Head of caudate nucleus (tissue), 42 donors: ENCODE measurements at places on chromosomes 5 and 9.

DNA sequence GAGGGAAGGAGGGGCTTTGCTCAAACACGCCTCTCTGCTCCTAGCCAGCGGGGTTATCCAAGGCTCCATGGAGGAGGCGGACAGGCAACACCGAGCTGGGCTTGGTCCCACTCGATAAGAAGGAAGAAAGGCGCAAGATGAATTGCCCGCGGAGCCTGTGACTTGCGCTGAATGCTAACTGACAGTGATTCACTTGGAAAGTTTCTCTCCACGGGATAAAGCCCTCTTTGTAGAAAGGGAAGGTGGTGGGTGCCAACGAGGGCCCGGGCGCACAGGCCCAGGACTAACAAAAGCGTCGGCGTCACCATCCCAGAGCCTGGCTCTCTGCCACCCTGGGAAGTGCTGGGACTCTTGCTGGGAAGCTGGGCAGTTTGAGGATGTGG lies 76.0 kb downstream of the VAV2 start:
- peak; percentile 80 for DNase-seq

- no peak for DNase-seq
These were observed 7.8 kb downstream of the LCP2 start for GRCh38 chr5:170289764-170290163.

- DNase-seq = no peak
These were observed 81.6 kb downstream of the PPP2R2B start for GRCh38 chr5:146796911-146797310.

GRCh38 chr5:16733331-16734006 lies 116.7 kb upstream of the RETREG1 start:
- DNase-seq = peak; percentile 24

GRCh38 chr5:14908172-14908571 lies 36.6 kb upstream of the ANKH start:
- DNase-seq = no peak

DNA sequence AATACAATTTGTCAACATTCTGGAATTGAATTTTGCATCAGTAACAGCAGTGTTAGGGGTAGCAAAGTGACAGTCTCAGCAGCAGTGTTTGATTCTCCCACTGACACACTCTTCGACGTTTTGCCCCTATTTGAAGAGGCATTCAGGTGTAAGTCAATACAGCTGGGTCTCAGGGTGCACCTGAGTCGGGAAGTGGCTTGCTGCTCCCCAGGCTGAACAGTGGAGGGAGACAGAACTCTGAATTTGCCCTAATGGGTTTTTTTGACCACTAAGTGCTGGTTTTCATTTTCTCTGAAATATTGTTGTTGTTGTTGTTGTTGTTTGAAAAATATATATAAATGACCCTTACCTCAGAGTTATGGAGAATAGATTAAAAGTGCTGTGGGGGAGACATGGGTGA lies 223.2 kb downstream of the TLR4 start:
- no peak for DNase-seq

DNA sequence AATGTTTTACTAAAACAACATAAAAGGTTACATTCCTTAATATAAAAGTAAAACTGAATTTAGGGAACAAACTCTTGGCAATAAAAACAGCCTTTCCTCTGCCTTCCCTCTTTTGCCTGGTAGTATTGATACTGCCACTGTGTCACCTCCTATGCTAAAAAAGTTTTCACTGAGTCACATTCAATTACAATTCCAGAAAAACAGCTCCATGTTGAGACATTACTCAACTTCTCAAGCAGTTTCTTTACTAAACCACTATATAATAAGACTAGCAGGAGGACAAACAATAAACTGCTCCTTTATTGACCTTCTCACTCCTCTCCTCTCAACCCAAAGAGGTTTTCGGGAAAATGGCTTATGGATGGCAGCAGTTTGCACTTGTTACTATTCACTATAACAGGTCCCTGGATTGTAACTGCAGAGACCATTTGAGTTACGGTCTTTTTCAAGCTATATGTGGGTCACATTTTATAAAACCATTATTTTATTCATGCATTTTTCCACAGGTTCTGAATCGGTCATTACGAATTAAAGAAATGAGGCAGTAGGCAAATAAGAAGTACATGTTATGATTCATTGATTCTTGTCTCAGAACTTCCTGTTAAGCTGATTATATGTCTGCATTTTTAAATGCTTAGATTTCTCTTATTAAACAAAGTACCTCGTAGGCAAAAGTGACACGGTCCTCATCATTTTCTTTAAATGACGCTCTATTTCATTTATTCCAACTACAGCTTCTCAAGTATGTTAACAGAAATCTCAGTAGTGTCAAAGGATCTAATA lies 2.1 kb downstream of the ZDHHC21 start:
- no peak for DNase-seq

GRCh38 chr5:264338-264737 lies 7.1 kb upstream of the PDCD6 start:
- DNase-seq = no peak

- no peak for DNase-seq
These were observed 50.7 kb upstream of the ELL2 start for GRCh38 chr5:96012399-96012798.

- no peak for DNase-seq
These were observed 243.0 kb downstream of the PSAT1 start for GRCh38 chr9:78539904-78540303.

DNA sequence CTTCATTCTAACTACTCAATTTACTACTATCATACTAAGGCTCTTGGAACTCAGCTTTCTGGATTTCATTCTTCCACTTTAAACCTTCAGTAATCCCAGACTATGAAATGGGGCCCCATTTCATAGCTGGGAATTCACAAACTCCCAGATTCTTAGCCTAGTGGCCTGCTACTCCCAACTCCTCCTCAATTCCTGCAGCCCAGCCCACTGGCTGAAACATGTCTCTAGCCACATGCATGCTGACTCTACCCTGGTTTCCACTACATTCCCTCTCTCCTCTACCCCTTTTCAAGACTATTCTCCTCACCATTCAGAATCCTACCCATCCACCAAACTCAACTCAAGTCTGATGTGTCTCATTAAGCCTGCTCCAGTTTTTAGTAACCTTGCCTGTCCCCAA lies 370.6 kb downstream of the BNC2 start:
- DNase-seq = no peak

DNA sequence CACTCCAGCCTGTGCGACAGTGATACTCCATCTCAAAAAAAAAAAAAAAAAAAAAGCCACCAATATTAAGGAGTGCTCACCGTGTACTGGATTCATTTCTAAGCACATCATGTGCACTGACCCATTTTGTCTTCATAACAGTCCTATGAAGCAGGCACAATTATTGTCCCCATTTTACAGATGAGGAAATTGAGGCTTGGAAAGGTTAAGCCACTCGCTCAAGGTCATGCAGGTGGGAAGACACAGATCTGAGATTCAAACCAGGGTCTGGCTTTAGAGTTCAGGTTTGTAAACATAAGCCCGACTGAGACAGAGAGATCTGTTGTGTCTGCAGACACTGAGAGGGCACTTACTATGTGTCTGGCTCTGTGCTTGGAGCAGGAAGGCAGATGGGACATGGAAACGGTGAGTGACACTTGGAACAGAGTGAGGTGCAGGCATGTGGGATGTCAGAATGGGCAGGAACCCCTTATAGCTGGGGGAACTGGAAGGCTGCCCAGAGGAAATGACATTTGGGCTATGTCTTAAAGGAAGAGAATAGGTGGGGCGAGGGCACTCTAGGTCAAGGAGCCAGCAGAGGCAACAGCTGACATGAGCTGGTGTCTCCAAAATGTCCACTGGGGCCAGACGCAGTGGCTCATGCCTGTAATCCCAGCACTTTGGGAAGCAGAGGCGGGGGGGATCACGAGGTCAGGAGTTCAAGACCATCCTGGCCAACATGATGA lies 69.9 kb downstream of the STK10 start:
- no peak for DNase-seq

DNA sequence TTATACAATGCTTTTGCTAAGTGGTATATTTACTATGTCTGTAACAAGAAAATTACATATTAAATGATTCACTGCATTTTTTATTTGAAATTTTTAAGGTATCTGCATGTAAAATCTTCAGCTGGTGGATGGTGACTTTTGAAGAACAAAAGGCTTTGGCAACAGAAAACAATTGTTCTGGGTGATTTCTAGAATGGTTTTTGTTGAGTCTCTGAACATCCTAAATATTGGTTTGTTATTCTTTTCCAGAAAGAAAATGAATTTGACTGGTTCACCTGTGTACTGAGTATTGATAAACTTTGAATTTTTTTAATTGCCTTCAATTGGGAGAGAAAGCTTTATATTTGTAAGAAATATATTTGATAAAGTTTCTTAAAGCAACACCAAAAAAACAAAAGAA lies 35.2 kb downstream of the ERAP1 start:
- DNase-seq = no peak

DNA sequence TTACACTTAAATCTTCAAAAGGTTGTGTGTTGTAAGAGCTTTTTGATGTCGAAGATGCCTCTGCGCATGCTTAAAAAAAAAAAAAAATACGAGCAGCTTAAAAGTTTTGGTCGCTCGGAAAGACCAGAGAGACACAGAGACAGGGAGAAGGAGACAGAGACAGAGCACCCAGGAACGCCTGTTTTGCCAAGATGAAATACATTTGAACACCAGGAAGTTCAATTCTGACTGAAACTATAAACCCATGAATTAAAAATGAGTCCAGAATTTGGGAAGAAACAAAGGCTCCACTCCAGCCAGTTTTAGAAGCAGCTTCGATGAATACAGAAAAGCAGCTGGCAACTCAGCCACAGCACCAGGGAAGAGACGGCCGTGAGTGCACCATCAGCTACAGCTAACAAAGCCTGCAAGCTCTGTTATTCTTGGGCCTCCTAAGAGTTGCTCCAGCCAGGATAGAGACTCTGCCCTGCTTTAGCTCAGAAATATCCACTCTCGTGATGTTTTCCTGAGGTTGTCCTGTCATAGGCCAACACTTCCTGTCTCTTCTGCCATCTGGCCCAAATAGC lies 2.5 kb upstream of the ZNF474 start:
- no peak for DNase-seq

DNA sequence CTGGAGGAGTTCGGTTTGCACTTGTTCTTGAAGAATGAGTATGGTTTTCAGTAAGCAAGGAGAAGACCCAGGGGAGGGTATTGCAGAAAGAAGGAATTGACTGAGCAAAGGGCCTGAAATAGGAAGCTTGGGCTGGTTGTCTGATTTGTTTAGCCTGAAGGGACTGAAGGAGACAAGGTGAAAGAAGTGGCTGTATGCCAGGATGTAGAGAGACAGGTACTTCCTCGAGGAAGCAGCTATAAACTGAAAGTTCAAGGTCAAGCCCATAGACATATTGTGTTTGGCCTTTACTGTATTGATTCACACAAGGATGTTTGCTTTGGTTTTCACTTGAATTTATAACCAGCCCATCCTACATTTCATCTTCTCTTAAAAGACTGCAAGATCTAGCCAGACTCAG lies 183.1 kb downstream of the PALM2AKAP2 start:
- DNase-seq = no peak

- no peak for DNase-seq
These were observed 154.9 kb downstream of the FAM174A start for GRCh38 chr5:100690036-100690560.

GRCh38 chr5:174724484-174725260 lies at the start of gene MSX2:
MSX2 (plus strand) TSS chr5:174724582; CDS start chr5:174724660, 78 bp downstream.
- DNase-seq = peak; percentile 44

DNA sequence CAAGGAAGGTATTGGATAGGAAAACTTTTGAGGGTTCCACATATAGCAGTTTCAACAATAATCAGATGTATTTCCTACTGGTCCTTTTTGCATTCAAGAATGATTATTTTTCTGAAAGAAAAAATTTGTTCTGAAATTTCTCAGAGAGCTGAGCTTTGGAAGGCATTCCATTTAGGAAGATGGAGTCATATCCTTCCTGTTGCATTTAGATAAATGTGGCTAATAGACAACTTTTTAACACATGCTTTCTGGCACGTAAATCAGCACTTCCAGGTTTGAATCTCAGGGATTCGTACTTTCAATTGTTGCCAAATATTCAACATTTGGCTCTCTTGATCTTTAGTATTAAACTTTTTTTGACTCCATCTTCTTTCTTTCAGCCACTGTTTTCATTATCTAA lies 24.8 kb upstream of the TLR4 start:
- no peak for DNase-seq

- DNase-seq = no peak
These were observed 140.5 kb downstream of the SNX18 start for GRCh38 chr5:54658010-54658409.

DNA sequence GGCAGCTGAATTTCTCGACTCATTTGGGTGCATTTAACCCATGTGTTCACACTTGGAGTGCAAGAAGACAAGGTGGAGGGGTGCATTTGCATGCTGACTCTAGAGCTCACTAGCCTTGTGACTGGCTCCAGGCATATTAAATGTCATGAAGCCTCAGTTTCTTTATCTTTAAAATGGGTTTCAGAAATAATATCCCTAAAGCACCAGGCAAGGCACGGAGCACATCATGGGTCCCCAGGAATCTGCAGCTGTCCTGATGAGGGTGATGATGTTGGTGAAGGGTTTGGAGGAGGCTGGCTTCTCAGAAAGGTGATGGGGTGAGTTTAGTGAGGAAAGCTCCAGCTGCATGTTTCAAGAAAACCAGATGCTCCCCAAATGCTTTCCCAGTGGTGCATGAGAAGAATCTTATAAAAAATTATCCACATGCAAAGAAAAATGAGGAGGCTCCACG lies 14.8 kb downstream of the STC2 start:
- DNase-seq = no peak

- DNase-seq = peak; percentile 11
These were observed 26.9 kb upstream of the PLIN2 start for GRCh38 chr9:19154135-19154612.

DNA sequence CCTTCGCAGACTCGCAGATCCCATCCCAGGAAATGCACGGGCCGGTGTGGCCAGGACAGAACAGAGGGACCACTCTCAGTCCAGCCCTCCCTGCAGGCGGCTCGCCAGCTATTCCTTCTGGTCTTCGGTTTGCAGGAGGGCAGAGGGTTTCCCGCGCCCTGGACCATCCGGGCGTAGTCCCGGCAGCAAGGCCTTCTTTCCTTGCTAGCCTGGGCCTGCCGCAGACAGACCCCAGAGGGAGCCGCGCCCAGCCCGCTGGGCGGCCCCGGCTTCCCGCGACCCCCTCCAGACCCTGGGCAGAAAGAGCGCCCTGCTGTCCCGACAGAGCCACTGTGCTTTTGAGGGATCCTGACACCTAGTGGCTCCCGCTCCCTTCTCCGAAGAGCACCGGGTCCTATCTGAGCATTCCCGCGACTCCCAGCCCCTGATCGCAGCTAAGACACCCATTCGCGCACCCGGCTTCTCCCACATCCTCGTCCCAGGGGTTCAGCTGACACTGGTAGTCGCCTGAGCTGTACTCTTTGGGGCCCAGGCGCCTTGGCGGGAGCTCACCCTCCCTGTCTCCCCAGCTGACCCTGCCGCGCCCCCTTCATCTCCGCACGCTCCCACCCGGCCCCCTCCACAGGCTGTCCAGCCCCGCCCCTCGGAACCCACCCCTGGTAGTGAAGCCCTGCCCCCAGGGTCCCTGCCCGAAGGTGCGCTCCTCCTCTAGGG lies 1.1 kb downstream of the CFAP90 start:
- DNase-seq = peak; percentile 58

GRCh38 chr5:140468188-140468587 lies 66.6 kb downstream of the ANKHD1 start:
- no peak for DNase-seq
